ENCODE measurements at places on chromosomes 16 and 17. TPM values are rescaled to one million over a fixed set of nuclear protein-coding genes. Genes with fewer than 3 reads are reported as not detected.

DNA sequence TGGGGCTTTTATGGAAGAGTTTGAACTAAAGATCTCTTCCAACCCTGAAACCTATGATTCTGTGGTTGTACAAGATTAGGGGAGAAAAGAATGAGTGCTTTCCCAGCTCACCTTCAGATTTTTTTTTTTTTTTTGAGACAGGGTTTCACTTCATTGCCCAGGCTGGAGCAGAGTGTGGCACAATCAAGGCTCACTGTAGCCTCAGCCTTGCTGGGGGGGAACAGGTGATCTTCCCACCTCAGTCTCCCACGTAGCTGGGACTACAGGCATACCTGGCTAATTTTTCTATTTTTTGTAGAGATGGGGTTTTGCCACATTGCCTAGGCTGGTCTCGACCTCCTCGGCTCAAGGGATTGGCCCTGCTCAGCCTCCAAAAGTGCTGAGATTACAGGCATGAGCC lies 21.8 kb upstream of the ITGB3 start:
- DNase-seq: no peak

- no peak for DNase-seq
Observed at GRCh38 chr17:43092901-43093300, 32.3 kb downstream of the BRCA1 start.

DNA sequence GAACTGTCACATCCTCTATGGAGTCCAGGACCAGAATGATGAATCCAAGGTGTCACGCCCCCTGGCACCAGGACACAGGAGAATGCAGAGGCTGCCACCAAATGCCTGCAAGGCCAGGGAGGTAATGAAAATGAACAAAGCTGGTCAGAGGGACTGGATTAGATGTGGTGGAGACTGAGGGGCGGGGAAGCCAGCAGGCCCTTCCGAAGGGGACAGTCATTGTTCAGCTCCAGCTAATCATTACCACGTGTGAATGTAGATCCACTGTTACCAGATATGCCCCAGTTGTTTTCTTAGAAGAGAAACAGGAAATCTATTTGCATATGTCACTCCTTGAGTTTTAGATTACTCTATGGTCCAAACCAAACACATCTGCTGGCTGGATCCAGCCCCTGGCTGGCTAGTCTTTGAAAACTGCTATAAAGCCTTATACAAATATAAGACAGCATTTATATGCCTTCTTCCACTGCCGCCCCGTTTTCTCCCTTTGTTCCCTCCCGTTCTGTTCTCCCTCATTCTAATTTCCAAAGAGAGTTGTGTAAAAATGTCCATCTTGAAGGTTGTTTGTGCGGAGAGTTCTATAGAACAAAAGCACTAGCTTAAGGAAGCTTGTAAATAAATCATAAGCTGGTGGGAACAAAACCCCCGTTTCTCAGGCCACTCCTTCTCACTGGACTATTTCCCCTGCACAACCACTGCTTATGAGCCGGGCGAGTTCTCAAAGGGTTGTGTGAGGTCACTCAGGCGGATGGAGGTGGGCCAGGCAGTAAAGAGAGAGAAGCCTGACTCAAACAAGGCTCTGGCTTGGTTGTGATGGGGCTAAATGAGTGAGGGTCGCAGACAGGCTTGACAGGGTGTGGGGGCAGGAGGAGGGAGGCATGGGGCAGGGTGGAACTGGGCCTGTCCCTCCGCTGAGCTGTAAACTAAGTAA lies 14.2 kb downstream of the CRYM start:
- no peak for DNase-seq

GRCh38 chr16:1991135-1991551 lies 1.4 kb downstream of the SYNGR3 start:
- DNase-seq: peak; percentile 47

DNA sequence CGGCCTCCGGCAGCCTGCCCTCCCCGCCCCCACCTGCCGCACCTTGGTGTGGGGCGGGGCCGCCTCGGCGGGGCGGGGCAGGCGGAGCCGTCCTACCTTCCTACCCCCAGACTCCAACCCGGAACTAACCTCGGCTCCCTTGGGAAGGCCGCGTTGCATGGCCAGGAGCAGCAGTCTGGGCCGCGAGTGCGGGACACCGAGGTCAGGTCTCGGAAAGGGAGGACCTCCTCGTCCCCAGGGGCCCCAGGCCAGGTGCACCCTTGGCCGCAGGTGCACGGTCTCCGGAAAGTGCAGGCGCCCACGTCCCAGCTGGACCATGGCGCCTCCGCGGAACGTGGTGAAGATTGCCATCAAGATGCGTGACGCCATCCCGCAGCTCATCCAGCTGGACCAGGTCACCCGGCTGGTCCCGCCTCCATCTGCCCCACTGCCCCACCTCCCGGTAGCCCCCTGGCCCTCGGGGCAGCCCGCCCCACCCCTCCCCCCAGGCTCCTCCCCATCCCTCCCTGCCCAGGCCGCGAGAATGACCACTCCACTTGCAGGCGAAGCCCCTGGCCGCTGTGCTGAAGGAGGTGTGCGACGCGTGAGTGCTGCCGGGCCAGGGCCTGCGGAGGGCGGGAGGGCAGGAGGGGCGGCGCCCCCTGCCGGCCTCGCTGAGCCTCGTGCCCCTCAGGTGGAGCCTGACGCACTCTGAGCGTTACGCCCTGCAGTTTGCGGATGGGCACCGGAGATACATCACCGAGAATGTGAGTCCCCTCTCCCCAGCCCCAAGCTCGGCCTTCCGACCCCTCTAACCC lies at the start of gene ELMO3:
Gene ELMO3 (plus strand): TSS at position 121 of the 797 bp plus-strand sequence. CDS start 196 bp downstream, at position 317.
- DNase-seq: no peak

DNA sequence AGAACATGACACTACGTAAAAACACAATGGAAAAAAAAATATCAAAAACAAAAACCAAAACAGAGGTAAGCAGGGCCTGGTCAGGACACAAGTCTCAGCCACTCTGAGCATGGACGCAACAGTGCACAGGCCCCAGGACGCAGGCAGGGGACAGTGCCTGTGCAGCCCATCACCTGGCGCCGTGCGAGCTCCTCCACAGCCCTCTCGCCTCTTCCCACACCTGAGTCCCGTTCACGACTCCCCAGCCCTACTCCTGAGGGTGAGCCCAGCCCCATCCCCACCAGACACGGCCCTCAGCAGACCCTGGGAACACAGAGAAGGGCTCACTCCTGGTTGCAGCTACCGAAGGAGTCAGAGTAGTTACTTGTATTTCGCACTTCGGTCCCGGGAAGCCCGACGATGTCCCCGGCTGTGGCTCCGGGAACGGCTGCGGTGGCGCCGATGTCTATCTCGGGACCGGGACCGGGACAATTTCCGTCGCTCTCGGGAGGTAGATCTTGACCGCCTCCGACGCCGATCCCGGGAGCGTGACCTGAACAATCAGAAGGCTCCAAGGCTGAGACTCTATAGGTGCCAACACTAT lies 9.4 kb downstream of the HBQ1 start:
- no peak for DNase-seq

DNA sequence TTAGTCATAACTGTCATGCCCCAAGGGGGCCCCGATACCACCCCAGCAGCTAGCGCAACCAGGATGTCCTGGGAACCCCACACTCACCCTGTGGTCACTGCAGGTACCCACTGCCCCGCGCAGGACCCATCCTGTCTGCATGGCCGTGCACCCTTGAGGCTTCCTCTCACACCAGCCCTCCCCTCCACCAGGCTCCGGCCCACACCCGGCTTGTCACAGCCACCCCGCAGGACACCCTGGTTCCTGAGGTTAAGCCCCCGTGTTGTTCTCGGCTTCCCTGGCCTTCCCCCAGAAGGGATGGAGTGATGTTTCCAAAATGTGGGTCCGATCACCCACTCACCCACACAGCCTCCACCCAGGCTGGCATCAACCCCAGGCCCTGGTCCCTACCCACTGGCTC lies 7.5 kb downstream of the DNASE1L2 start:
- DNase-seq: no peak

GRCh38 chr17:50947782-50948543 lies 81.8 kb upstream of the TOB1 start:
- no peak for DNase-seq

DNA sequence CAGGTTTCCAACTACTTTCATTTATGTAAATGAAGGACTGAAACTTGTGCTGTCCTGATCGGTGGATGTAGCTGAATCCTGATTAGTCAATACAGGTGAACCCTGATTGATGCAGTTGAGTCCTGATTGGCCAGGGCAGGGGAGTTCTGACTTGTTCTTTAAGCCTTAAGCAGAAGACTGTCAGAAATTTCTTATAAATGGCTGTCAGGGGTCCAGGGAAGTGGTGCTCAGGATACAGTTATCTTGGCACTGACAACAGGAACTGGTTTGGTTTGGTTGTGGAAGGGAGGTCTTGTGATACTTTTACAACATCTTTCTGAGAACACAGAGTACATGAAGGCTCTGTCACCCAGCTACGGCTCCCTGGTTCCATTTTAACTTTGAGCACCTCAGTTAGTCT lies 132.1 kb downstream of the KCNJ12 start:
- no peak for DNase-seq

CA10 gene
- total RNA-seq: not detected

- peak; percentile 75 for DNase-seq
Observed at GRCh38 chr16:11667824-11668622, at the start of gene SNN. Gene SNN (plus strand): TSS chr16:11668455. CDS start chr16:11676060, 7,605 bp downstream.

GRCh38 chr17:9324864-9325263 lies 250.8 kb downstream of the STX8 start:
- DNase-seq: no peak

- no peak for DNase-seq
Observed at GRCh38 chr17:33322063-33322462, 29.0 kb upstream of the ASIC2 start.

DNA sequence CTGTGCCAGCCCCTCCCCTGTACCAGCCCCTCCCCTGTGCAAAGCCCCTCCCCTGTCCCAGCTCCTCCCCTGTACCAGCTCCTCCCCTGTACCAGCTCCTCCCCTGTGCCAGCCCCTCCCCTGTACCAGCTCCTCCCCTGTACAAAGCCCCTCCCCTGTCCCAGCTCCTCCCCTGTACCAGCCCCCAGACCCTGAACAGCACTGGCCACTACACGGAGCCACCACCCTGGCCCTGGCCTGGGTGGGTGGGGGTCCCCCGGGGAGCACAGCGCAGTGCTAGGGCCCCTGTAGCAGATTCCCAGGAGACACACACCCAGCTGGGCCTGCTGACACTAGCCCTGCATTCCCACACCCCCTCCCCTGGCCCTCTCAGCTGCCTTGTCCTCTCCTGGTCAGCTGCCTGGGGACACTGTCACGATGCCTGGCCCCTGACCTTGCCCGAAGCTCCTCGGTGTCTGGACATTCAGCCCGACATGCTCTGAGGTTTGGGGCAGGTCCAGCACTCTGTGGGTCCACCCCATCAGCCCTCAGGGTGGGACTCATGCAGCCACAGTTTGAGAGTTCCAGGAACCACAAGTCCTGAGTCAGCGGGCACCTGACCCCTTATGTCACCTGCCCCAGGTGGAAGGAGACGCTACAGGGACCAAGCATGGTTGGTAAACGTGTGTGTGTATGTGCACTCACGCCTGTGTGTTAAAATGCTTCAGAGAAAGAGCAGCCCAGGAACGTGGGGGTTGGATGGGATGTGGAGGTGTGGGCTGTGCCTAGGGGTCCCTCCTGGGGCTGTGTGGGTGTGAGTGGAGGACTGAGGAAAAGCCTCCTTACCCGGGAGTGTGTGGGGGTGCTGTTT lies 114.2 kb downstream of the METRNL start:
- DNase-seq: no peak

DNA sequence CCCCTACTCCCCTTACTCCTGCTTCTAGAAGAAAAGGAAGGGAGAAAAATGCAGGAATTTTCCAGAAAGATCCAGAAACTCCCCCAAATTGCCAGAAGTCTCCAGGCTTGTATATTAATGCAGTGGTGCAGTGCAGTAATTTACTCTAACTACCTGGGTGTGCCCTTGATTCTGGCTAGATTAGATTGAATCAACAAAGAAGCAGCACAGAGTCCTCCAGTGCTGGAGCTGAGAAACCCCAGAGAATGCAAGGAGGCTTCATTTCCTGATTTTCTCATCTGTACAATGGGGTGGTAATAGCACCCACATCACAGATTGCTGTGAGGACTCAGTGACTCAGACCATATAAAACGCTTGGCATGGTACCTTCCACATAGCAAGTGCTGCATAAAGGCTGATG lies 247.3 kb upstream of the RPL38 start:
- DNase-seq: no peak

GRCh38 chr17:77675411-77675810 lies 283.1 kb upstream of the TNRC6C start:
- no peak for DNase-seq
